Stimulated activated CD8-positive, alpha-beta memory T cell treated with anti-CD3 and anti-CD28 coated beads, Interleukin-15, amount 100 ng/mL, for 4 hours (primary cell): ENCODE measurements at places on chromosomes 3 and 15.

GRCh38 chr15:91561371-91562100, 292.0 kb upstream of the SLCO3A1 start:
- DNase-seq = no peak

GRCh38 chr3:35722902-35723301, 83.6 kb downstream of the ARPP21 start:
- DNase-seq = no peak

DNA sequence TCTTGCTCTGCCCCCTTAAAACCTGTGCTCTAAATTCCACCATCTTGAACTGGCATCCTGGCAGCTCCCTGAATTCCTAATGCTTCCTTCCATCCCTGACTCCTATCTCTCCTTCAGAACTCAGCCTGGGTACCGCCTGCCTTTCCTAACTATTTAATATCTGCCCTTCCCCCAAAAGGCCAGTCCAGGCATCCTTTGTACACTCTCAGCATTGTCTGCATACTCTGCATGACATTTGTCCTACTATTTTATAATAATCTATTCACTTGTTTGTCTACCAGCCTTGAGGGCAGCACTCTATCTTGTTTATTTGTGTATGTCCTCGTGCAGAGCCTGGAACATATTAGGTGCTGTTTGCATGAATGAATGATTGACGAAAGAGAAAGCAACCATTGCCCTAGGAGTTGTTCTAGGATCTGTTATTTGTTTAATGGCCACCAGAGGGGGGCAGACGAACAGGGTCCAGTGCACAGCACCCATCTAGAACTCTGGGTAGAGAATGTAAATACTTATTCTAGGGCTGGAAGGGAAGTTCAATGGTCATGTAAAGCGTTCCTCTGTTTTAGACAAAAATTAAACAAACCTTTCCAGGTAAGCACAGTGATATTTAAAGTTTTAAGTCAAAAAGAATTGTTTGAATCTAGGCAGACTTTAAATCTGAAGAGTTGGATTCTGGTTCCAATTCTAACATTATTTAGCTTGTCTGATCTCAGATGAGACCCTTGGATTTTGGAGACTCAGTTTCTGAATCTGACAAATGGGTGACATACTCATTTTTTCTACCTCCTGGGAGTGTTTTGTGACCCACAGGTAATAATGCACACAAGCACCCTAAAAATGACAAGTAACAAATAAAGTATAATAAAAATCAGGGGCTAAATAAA, 125.8 kb upstream of the GALNT15 start:
- DNase-seq = peak; percentile 5

GRCh38 chr3:121477589-121477988, 68.2 kb downstream of the POLQ start:
- no peak for DNase-seq

GRCh38 chr3:33377931-33378330, 62.3 kb downstream of the UBP1 start:
- DNase-seq = no peak

GRCh38 chr3:188914552-188914951, 257.2 kb upstream of the TPRG1 start:
- no peak for DNase-seq

DNA sequence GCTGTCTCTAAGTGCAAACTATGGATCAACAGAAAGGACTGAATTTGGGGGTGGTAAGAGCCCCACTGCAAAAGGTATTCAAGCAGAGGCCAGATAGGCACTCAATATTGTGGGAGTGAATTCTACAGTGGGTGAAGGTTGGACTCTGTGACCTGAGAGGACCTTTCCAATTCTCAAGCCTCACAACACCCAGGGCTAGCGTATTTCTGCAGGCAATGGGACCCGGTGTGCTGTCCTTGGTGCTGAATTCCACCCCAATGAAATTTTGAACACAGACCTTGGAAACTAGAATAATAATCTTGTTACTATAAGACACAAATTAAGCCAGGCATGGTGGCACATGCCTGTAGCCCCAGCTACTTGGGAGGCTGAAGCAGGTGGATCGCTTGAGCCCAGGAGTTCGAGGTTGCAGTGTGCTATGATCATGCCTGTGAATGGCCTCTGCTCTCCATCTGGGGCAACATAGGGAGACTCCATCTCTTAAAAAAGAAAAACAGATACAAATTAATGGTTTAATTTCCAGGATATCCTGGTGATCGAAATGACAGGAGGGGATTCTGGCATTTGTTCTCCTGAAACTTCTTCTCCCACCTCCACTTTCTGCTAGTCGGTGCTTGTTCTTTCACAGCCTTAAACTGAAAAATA, 135.4 kb downstream of the RAB11A start:
- DNase-seq = no peak

GRCh38 chr3:94965867-94966475, 903.1 kb downstream of the NSUN3 start:
- no peak for DNase-seq

GRCh38 chr3:30355622-30356021, 250.8 kb upstream of the TGFBR2 start:
- DNase-seq = no peak
